ENCODE measurements at places on chromosomes 11 and 22.

- DNase-seq = no peak
Observed at GRCh38 chr11:45163956-45164575, 17.6 kb downstream of the PRDM11 start.

DNA sequence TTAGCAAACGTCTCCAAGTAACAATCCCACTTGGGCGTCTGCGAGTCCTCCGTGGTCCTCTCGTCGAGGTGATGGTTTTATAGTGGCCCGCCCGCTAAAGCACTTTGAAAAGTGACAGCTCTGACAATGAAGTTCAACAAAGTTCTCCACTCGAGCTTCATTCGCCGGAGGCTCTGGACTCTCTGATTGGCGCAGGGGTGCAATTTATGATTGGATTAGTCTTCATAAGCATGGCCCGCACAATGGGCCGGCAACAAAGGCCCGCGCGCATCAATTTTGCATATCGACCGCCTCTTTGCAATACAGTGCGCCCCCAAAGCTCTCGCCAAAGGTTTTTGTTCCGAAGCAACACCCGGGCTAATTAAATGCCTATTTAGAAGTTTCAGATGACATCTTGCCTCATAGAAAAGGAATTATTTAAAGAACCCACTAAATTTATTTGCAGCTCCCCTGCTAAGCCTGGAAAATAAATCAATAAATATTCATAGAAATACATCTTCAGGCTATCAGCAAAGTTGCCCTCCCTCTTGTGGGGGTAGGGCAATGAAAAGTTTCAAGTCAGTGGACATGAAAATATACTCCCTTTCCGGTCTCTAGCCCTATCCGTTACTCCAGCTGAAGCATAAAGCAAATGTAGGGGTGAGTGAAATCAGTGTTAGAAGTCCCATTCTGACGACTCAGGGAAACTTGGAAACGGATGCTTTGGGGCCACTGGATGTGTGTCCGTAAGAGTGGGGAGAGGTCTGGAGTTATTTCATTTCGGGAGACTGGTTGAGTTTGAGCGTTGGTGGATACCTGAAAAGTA is at the start of gene DBX1:
Gene DBX1, minus strand, starts transcription at position 51 of the 805 bp plus-strand sequence. CDS start 151 bp downstream, outside the sequence.
- no peak for DNase-seq

DNA sequence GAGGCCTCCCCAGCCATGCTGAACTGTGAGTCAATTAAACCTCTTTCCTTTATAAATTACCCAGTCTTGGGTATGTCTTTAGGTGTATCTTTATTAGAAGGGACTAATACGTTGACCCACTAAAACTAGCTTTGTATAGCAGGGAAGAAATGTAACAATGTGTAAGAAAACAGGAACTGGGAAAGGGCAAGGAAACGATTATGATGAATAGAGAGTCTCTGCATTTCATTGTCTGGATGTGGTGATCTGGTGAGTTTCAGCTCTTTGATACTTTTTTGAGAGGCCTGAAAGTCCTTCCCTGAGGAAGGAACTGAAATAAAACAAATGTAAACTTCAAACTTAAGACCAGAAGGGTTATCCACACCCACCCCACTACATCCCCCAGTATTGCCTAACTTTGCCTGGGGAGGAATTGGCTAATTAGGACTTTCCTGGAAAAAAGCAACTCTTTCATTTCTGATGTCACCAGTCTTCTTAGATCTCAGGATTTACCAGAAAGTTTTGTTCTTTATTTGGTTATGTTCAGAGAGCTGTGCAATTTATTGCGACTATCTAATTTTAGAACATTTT is 119.0 kb downstream of the LDLRAD3 start:
- no peak for DNase-seq

GRCh38 chr11:59259867-59260475 is 47.2 kb upstream of the MPEG1 start:
- no peak for DNase-seq

DNA sequence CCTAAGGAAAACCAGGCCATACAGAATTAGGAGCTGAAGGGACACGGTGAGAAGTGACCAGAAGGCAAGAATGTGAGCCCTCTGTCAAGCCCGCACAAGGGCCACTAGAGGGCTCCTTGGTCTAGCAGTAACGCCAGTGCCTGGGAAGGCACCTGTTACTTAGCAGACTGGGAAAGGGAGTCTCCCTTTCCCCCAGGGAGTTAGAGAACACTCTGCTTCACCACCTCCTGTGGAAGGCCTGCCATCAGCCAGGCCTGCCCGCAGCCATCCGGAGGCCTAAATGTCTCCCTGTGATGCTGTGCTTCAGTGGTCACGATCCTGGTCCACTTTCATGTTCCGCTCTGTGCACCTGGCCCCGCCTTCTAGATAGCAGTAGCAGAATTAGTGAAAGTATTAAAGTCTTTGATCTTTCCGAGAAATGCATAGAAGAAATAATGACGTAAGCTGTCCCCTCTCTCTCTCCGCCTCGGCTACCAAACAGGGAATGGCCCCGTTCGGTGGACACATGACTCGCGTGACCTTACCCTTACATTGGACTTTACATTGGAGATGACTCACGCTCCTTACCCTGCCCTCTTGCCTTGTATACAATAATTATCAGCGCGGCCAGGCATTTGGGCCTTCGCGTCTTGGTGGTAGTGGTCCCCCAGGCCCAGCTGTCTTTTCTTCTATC is 10.7 kb upstream of the GSTP1 start:
- DNase-seq = peak; percentile 34
